ENCODE measurements at places on chromosomes 6 and 20. TPM values are rescaled to one million over a fixed set of nuclear protein-coding genes. Genes with fewer than 3 reads are reported as not detected.

- H3K36me3 ChIP-seq: no peaks in the 10 kb centered on the region
- no peak overlapping the region for H3K4me3 ChIP-seq
- H3K27ac ChIP-seq: no peak overlapping the region
- no peaks in the 10 kb centered on the region for H3K4me1 ChIP-seq
- H3K27me3 ChIP-seq: no peaks in the 10 kb centered on the region
- no peak for DNase-seq
Measured at GRCh38 chr6:57116776-57117175, 26.8 kb downstream of the ZNF451 start.

GRCh38 chr6:12026120-12026519, 14.0 kb downstream of the HIVEP1 start:
- no peaks in the 10 kb centered on the region for H3K4me1 ChIP-seq
- H3K4me3 ChIP-seq: no peak overlapping the region
- no peak overlapping the region for H3K27ac ChIP-seq
- H3K27me3 ChIP-seq: no peaks in the 10 kb centered on the region
- H3K36me3 ChIP-seq: peaks cover 5% of the 10 kb centered on the region

The BTNL2 gene
- polyA plus RNA-seq: not detected

DNA sequence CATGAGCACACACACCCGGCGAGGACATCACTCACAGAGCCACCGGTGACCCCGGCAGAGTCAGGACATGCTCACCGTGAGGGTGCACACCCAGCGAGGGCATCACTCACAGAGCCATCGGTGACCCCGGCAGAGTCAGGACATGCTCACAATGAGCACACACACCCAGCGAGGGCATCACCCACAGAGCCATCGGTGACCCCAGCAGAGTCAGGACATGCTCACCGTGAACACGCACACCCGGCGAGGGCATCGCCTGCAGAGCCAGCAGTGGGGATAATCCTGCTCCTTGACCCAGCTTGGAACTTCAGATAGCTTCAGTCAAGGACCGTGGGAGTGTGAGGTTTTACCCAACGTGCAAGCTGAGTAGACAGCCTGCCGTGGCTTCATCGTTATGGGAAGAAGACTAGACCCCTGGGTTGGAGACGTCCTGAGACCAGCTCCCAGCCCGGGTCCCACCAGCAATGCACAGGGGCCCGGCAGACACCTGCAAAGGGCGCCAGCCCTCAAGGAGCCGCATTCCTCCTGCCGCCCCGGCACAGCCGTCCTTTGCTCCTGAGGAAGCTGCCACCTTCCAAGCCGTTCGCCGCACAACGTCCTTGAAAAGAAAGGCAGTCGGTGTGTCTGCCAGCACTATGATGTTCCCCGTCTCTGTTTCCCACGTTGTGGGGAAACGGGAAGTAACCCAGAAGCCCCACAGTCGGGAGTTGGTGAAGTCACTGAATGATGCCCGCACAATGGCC, 192.3 kb downstream of the DLL1 start:
- H3K4me3 ChIP-seq: no peak overlapping the region
- H3K36me3 ChIP-seq: no peaks in the 10 kb centered on the region
- no peaks in the 10 kb centered on the region for H3K27me3 ChIP-seq
- DNase-seq: no peak

DNA sequence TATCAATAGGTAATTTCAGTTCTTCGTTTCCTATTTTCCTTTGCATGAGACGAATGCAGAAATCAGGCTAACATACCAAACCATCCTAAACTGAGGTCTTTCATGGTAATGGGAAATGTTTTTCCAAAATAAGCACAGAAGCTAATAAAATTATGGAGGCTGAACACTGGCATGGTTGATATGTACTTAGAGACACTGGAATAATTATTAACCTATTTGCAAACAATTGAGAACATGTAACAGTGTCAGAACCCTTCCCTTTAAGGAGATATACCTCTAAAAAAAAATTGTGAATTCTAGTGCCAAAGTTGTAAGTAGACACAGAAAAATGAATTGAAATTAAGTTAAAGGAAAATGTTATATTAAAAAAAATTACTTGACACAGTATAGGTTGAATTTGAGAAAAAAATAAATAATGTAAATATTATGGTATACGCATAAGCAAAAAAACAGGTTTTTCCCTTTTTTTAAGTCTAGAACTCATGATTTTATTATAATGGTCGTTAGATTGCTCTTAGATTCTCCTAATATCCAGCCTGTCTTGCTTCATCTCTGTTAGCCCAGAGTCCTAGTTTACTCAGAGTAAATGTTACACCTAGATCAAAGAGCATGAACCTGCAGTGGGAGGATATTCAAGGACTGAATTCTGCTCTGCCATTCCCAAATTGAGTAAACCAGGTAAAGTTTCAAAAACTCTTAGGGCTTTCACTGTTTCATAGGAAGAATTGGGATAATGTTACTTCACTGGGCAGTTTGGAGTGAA, 1.7 kb downstream of the SLC17A2 start:
- H3K27ac ChIP-seq: no peak overlapping the region
- no peaks in the 10 kb centered on the region for H3K27me3 ChIP-seq
- no peaks in the 10 kb centered on the region for H3K4me1 ChIP-seq
- no peak overlapping the region for H3K4me3 ChIP-seq
- DNase-seq: no peak

The APOBEC2 gene
- polyA plus RNA-seq: 7.0 TPM

DNA sequence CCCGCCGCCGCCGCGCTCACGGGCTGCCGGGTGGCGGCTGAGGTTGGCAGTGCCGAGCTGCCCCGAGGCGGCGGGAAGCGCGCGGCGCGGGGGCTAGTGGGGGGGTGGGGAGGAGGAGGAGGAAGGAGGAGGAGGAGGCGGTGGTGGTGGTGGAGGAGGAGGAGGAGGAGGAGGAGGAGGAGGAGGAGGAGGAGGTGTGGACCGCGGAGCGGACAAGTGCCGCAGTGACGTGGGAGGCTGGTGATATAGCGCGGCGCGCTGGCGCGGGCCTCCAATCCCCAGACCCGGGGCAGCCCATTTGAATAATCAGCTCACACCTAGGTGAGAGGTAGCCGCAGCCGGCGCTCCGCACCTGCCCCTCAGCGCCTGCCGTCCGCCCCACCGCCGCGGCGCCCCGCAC, at the start of gene FOXA2:
FOXA2 (minus strand) TSS at position 51 of the 400 bp plus-strand sequence. CDS start 294 bp downstream, outside the sequence.
- peaks cover 83% of the 10 kb centered on the region for H3K27me3 ChIP-seq
- no peak within 1 kb of the TSS for H3K27ac ChIP-seq
- no peaks in the 10 kb centered on the region for H3K4me1 ChIP-seq
- H3K36me3 ChIP-seq: no peaks in the 10 kb centered on the region
- H3K4me3 ChIP-seq: no peak within 1 kb of the TSS

- no peaks in the 10 kb centered on the region for H3K36me3 ChIP-seq
- H3K4me3 ChIP-seq: no peak overlapping the region
- H3K4me1 ChIP-seq: peaks cover 21% of the 10 kb centered on the region
- no peak overlapping the region for H3K27ac ChIP-seq
- no peaks in the 10 kb centered on the region for H3K27me3 ChIP-seq
Measured at GRCh38 chr6:108836061-108836460, 12.2 kb upstream of the ARMC2 start.
